ENCODE measurements at places on chromosomes 2 and 18.

DNA sequence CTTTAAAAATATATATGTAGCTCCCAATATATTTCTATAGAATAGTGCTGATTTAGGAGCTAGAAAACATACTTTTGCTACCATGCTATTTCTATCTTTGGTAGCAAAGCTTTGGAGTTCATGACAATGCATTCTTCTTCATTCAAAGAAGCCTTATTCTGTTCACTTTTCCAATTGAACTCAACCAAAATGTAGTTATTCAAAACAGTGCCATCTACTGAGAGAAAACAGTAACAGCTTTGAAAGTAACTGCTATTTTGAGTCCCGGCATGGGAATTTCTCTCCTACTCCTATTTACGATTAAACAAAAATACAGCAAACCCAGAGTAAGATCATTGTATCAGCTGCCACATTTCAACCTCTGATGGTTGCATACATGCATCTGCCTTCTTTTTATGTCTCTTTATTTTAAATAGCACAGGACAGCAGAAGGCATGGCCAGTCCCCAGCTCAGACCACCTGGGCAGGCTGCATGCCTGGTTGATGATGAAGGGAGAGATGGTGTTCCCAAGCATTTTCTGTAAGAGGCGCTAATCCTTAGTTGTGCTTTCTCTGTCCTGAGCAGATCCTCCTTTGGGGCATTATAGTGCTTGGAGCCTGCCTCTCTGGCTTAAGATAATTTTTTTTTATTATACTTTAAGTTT lies 69.7 kb upstream of the SULT1C3 start:
- no peak for DNase-seq

GRCh38 chr2:60104514-60105505 lies 448.6 kb downstream of the BCL11A start:
- DNase-seq = no peak

GRCh38 chr2:217413193-217413592 lies 553.3 kb upstream of the TNP1 start:
- no peak for DNase-seq

GRCh38 chr2:180778291-180778690 lies 202.1 kb upstream of the UBE2E3 start:
- DNase-seq = no peak

- DNase-seq = no peak
Observed at GRCh38 chr2:85956646-85957039, 67.9 kb upstream of the ST3GAL5 start.

- DNase-seq = no peak
Observed at GRCh38 chr18:12842459-12843380, 41.3 kb downstream of the PTPN2 start.

GRCh38 chr2:96734880-96735583 lies 4.8 kb downstream of the LMAN2L start:
- no peak for DNase-seq

DNA sequence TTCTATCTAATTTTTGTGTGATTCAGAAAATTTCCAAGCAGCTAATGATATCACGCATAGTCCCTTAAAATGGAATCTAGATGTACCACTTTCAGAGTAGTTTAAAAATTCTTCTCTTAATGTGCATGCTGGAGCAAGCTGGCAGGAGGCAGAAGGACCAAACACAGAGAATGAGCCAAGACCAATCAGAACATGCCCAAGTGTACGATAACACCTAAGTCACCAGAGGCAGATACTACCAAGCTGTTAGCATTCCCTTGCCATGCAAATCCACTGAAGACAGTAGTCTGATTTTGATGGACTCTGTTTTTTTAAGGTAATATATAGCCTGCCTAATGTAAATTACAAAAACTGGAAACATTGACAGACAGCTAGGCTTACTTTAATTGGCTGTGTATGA lies 109.3 kb downstream of the DNAH7 start:
- DNase-seq = no peak

DNA sequence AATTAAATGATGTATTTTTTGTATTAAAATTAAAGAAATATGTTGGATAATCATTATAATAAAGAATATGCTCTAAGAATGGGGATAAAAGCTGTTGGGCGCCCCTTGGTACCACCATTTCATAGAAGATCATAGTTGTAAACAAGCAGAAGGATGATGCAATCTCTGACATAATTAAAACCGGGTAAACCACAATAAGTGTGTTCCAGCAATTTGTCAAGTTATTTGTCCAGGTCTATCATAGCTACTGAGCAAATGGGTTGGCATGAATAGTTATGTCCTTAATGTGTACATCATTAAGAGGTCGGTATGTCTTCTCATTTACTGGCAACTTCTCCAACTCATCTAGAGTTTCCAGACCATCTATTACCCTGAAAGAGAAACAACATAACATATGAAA lies 6.7 kb upstream of the CLK1 start:
- DNase-seq = no peak
